ENCODE measurements at places on chromosomes 12 and 14.
A peak's percentile ranks its signal among the peaks of the same experiment; 100 is the strongest.

- no peak for DNase-seq
These were observed 77.3 kb downstream of the SNAPC1 start for GRCh38 chr14:61839507-61839906.

GRCh38 chr12:91620992-91621391, 438.4 kb upstream of the DCN start:
- no peak for DNase-seq

- no peak for DNase-seq
These were observed 175.2 kb downstream of the PAWR start for GRCh38 chr12:79515530-79515935.

DNA sequence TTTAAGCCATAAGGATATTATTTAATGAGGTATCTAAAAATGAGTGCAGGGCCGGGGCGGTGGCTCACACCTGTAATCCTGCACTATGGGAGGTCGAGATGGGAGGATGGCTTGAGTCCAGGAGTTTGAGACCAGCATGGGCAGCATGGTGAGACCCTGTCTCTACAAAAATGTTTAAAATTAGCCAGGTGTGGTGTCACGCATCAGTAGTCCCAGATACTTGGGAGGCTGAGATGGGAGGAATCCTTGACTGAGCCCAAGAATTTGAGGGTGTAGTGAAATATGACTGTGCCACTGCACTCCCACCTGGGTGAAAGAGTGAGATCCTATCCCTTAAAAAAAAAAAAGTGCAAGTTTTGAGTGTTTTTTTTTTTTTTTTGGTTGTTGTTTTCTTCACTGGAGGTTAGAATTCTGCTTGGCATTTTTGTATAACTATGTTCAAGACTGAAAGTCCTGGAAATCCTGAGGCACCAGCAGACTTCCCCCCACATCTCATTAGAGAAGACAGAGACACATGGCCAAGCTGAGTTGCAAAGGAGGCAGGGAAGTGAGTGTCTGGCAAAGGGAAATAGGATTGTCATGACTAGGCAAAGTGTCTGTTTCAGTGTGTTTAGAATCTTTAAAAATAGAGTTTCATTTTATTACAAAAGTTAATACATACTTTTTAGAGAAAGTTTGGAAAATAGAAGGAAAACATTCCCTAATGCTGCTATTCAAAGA, 53.5 kb upstream of the DUSP6 start:
- no peak for DNase-seq

GRCh38 chr14:61558271-61558670, 137.0 kb upstream of the HIF1A start:
- DNase-seq, result no peak

DNA sequence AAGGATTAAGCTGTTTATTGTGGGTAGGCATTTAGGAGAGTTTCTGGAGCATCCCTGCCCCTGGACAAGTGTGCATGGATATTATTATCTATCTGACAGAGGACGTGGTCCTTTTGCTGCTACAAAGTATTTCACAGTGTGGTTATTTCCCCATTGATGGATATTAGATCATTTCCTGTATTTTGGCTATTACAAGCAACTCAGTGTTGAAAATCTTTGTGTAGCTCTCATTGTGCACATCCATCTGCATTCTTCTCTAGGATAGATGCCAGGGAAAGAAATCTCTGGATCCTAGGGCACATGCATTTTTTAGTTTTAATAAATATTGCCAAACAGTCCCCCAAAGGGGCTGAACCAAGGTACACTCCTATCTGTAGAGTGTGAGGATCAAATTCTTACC, 154.3 kb upstream of the SRRM4 start:
- DNase-seq, result no peak

- no peak for DNase-seq
These were observed 420.1 kb downstream of the FUT8 start for GRCh38 chr14:65832431-65833266.

GRCh38 chr12:96980991-96981414, 73.9 kb downstream of the NEDD1 start:
- peak; percentile 74 for DNase-seq

DNA sequence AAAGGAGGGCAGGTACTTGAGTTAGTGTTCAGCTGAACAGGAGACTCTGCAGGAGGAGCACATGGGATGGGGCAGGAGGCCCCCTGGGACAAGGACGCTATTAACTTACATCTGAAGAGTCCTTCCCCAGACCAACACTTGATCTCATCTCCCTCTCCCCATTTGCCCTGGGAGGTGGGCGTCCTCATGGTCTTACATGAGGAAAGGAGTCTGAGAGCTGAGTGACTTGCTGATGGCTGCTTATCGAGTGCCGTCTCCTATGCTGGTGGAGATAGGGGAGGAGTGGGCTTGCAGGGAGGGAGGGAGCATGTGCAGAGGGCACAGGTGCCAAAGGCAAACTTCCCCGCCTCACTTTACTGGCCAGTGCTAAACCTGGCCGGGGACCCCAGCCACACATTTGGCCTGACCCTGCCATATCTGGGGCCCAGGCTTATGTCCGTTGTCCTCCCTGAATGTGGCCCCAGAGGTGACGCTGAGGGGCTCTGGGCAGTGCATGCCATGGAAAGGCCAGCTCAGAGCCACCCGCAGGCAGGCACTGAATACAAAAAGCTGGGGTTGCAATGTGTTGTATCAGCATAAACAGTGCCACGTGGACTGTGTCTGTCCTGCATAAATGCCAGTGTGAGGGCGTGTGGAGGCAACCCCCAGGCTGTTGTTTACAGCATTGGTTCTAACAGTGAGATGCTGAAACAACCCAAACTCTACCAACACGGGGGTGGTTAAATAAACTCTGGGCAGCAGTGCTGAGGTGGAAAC, 29.4 kb downstream of the FAIM2 start:
- DNase-seq, result no peak

- DNase-seq, result no peak
These were observed 107.1 kb upstream of the SLCO1C1 start for GRCh38 chr12:20588042-20588441.

- DNase-seq, result no peak
These were observed 440 bp upstream of the ISM2 start for GRCh38 chr14:77498984-77499527.

DNA sequence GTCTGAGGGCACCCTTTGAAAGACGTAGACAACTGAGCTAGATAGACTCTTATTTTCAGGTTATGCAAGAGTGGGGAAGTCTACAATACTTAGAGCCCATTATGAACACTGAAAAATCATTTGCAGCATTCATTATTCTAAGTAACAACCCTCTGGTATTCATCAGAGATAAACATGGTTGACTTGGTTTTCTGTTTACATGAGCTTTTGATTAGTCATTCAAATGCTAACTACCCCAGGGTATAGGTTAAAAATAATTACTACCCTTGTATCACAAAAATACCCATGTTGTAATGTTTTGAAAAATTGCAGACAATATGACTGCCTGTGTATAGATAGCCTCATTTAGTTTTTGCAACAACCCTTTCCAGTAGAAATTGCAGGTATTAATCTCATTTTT, 78.5 kb downstream of the PPFIBP1 start:
- no peak for DNase-seq

DNA sequence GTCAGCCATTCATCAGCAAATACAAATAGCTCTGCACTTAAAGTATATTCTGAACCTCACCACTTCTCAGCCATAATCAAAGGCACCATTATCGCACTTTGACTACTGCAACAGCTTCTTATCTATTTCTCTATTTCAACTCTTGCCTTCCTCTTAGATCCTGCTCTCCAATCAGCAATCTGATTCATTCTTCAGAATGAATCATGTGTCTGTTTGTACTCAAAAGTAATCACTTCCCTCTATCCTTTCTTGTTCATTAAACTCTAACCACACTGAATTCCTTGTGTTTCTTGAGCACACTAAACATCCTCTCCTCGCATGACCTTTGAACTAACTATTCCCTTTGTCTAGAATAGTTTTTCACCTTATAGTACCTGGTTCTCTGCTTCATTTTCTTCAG, 12.8 kb upstream of the OR4E1 start:
- DNase-seq, result no peak

GRCh38 chr12:49923880-49924556, 20.3 kb upstream of the FAIM2 start:
- no peak for DNase-seq

DNA sequence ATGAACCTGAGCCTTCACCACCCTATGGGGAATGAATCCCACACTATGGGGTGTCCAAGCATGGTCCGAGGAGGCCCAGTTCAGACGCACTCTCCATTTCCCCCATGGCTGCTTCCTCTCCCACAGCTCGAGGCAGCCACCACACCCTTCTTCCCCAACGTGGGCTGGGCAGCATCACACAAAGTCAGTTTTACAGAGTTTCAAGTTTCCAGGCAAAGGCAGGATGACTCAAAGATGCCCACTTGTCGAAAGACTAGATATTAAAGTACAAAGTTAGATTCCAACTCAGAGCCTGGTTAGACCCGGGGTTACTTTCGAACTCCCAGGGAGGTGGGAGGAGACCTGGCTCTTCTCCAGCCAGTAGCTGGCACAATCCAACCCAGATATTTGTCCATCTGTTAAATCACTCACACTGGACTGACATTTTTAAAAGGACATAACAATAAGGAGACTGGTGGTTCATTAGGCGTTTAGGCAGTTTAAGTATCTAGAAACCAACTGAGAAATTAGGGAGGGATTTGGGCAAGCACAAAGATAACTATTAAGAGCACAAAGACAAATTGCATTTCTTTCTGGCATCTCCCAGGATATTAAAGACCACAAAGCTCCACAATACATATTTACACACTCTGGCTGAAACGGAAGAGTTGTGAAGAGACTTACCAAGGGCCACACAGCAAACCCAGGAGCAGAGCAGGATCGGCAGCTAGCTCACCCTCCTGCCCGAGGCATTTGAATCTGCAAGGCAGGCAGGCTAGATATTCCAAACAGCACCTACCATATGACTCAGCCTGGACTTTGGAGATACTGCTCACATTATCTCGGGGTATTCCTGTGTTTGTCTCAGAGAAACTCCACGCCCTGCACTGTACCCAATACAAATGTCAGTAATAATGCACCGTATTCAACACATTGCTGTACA, 34.8 kb downstream of the TMCC3 start:
- no peak for DNase-seq

Data from RKO (cell line).